ENCODE measurements at places on chromosomes 6 and 20.

DNA sequence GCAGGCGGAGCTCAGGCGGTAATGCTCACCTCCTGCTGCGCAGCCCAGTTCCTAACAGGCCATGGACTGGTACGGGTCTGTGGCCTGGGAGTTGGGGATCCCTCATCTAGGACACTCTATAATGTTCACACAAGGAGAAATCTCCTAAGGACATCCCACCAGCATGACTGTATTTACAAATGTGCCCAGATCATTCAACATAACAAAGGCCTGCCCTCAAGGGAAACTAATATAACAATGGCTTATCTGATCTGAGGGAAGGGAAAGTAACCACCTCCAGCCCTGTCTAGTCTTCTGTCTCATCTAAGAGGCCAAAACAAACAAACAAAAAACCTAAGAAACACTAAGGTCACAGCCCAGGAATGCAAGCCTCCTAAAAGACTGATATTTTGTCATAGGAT, 232.8 kb downstream of the RNGTT start:
- DNase-seq, result no peak

DNA sequence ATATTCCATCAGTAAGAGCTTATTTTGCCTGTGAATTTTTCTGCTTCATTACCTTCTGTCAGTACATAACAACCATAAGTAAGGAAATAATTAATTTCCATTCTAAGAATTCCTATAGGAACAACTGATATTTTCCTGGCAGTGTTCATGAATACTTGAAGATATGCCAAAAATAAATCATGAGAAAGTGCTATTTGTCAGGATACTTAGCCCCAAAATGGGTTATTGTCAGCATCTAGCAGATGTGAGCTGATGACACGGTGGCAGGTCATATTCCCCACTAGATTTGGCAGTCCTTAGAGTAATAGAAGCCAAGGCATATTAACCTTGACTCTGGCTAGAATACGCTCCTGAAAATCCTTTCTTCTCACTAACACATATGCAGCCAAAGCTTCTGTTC, 43.2 kb upstream of the CRISP1 start:
- no peak for DNase-seq

GRCh38 chr6:96721227-96721626, 116.0 kb downstream of the GPR63 start:
- no peak for DNase-seq

DNA sequence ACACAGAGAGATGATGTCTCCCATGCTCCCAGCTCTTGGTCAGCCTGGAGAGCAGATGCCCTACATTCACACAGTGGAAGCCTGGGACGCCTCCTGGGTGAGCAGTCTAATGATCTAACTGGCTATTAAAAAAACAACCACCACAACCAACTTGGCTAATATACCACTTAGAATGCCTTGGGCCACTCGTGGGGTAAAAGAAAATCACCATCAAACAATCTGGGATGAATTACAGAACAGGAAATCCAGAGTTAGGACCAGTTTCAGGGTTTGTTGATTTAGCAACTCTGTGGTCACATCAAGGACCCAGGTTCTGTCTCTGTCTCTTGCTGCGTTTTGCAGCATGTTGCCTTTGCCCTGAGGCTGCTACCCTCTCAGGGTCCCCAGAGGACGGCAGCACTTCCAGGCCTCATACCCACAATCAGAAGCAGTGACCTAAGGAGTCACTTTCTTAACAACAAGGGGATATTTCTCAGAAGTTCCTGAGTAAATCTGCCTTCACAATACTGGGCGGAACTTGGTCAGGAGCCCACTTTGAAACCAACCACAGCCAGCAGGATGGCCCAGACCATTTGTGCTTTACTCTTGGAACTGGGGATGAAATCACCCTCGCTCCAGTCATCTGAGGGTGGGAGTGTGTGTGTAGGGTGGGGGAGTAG, 118.7 kb downstream of the CLIC5 start:
- DNase-seq, result no peak

- DNase-seq, result no peak
Observed at GRCh38 chr6:905556-905955, 212.6 kb upstream of the EXOC2 start.

- no peak for DNase-seq
Observed at GRCh38 chr6:130118236-130118635, 99.9 kb downstream of the L3MBTL3 start.

DNA sequence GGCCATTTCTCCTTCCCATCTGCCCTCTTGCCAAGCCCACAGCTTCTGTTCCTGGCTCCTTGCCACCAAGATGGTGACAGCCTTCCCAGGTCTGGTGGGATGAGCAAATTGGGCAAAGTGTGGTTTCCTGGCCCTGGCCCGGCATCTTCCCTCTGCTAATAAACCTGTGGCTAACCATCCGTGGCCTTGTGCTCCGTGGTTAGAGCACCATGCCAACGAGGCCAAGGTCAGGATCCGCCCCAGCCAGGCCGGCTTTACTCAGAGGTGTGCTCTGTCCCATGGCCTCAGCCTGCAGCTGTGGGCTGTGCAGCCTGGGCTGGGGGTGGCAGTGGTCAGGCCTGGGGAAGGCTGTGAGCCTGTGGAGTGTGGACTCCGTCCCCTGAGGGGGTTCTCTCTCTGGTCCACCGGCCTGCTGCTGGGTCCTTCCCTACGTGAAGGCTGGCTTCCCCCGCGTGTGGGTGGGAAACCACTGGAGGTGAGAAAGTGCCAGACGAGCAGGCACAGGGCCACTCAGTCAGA, 117.4 kb downstream of the VEGFA start:
- no peak for DNase-seq

GRCh38 chr6:170100046-170100445, 190.8 kb downstream of the DLL1 start:
- no peak for DNase-seq

- DNase-seq, result no peak
Observed at GRCh38 chr6:151008425-151008824, 142.9 kb downstream of the MTHFD1L start.

DNA sequence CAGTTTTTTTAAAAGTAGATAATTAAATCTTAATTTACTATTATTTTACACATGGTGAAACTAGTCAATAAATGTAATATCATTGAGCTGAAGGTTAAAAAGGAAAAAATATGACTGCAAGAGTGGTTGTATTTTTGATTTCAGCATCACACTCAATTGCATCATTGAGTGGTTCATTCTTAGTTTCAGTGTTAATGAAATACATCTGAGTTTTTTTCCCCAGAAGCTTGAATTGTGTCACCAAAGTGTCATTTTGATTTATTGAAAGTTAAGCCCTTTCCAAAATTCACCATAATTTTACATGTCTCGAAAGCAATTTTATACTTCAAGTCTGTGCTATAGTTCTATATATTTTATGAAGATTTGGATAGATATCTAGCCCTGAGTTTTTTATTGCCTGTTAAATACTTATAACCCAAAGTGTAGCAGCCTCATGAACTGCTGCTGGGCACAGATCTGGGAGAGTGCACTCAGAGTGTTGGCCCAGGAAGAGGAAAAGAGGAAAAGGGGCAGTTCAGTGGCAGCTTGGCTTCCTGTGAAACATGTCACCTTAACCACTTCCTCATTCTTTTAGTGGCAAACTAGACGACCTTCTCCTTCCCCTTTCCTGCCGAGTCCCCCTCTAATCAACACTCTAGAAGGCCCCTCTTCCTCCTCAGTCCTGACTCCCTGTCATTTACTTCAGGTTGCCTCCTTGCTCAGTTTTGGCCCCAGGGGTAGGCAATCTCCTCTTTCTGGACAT, 140.7 kb downstream of the ESR1 start:
- DNase-seq, result no peak

DNA sequence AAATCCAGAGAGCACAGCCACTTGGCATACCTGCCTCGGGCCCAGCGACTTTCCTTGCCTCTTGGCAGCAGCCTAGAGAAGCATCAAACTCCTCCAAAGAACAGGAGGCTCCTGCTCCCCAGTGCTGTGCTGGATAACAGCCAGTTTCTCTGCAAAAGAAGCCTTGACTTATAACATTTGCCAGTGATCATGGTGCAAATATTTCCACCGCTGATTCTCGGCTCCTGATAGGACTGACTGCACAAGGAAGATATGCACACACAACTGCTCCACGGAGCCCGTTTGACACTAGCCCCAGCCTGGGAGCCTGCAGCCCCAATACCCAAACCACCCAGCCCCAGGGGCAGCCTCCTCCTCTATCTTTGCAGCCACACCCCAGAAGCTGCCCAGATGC, 17.5 kb downstream of the ACSS1 start:
- no peak for DNase-seq

DNA sequence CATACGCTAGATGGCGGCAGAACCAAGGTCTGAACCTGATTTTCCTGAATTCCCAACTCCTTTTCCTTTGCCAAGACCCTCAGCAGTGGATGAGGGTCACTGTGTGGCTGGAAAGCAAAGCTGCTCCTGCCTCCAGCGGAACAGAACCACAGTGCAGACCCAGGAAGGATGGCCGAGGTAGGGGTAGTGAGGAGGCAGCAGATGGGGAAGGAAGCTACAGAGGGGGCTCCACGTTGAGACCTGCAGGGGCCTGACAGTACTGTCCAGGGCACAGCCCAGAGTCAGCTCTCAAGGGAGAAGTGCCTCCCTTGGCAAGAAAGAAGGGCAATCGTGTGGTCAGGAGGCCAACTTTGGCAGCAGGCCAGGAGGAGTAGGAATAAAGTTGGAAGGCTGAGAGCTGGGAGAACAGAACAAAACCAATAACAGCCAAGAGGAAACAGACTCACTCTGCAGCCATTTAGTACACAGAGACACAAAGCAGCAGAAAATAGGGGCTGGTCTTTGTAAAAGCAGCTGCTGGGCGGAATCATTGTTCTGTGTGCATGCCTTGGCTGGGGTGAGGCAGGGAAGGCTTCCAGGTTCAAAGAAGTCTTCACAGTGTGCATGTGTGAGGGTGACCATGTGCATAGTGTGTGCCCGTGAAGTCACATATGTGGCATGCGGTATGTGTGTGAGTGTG, 3.1 kb downstream of the GABRR2 start:
- no peak for DNase-seq

- DNase-seq, result no peak
Observed at GRCh38 chr20:34984756-34985261, 29.1 kb downstream of the MYH7B start.

DNA sequence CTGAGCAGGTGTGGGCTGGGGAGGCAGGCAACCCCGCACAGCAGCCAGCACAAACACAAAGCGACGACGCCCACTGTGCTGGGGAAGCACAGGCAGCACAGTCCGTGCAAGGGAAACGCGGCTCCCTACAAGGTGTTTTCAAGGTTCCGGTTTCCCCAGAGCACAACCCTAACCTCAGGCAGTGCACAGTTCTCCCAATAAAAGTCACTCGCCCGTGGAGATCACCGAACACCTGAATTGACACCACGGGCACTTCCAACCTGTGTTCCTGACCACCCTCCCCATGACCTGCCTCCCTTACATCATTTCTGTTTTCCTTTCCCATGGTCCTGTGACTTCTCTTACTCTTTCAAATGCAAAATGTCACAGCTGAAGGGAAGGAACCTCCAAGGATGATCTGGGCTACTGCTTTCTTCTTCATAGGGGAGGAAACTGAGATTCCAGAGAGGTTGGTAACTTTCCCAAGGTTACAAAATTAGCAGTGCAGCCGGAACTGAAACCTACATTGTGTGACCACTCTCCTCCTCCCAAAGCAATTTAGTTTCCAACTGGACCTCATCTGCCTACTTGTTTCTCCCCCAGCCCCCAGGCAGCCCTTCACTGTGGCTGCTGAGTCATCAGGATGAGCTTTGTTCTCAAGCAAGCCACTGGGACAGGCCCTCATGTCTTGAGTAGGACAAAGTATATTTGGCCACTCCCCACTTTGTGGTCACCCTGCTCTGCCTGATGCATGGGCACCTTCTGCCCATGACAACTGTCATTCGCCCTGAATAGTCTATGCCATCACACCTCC, 125.3 kb downstream of the ATXN1 start:
- no peak for DNase-seq

- DNase-seq, result no peak
Observed at GRCh38 chr6:32132110-32132509, 2.0 kb upstream of the FKBPL start.

DNA sequence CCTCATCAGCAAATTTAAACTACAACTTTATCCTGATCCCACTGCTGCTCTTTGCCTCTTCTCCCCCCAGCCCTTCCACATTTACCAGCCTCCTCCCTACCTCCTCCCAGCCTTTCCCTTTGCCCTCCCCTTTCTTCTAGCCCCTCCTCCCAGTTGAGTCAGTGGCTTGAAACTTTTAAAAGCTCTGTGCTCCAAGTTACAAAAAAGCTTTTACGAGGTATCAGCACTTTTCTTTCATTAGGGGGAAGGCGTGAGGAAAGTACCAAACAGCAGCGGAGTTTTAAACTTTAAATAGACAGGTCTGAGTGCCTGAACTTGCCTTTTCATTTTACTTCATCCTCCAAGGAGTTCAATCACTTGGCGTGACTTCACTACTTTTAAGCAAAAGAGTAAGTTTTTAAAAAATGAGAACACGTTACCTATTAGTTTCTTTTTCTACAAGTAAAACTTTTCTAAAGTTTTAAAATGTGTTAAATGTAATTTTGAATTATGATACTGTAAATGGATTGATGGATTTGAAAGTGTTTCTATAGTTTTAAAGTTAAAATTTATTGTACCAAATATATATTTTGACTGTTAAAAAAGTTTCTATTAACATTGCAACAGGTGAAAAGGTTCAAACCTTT, at the start of gene GJA1:
TSS of gene GJA1 (plus strand) at position 203 of the 626 bp plus-strand sequence. CDS start 11,202 bp downstream, outside the sequence.
- no peak for DNase-seq

- DNase-seq, result no peak
Observed at GRCh38 chr6:44652547-44652946, 265.0 kb downstream of the CDC5L start.

DNA sequence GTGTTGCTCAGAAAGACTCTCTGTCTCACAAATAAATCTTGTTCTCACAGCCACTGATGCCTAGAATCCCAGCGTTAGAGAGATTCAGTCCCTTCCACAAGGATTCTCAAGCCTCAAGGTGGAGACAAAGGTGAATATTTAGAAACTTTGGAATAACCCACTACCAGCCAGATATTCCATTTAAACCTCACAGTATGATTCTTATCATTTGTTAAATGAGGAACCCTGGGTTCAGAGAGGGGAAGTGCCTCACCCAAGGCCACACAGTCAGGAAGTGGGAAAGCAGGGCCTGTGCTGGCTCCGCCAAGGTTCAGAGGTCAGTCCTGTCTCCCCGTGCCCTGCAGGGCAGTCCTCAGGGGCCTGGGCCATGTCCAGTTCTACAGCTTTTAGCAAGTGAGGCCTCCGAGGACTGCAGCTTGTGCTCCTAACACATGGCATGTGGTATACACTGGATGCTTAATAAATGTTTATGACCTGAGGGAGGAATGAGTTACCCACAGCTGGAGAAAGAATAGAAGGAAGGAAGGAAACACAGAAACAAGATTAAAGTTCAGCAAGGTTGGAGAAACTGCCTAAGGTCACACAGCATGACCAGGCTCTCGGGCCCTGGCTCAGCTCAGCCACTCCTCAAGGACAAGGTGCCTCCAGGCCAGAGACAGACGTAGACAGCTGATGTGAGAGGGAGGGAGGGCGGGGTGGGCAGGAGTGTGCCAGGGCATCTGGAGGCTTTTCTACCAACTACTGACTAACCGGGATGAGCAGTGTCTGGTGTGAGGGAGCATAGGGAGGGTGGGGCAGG, 3.9 kb upstream of the TGM2 start:
- DNase-seq, result peak; percentile 59
